ENCODE measurements at places on chromosomes 12 and 14.

GRCh38 chr14:105313381-105314286 lies 914 bp upstream of the PACS2 start:
- DNase-seq = no peak

GRCh38 chr14:82861313-82861712 lies 1327.7 kb upstream of the SEL1L start:
- DNase-seq = no peak

- no peak for DNase-seq
Observed at GRCh38 chr12:115882936-115883335, 394.6 kb downstream of the MED13L start.

- no peak for DNase-seq
Observed at GRCh38 chr12:102171951-102172350, 25.7 kb downstream of the PMCH start.

DNA sequence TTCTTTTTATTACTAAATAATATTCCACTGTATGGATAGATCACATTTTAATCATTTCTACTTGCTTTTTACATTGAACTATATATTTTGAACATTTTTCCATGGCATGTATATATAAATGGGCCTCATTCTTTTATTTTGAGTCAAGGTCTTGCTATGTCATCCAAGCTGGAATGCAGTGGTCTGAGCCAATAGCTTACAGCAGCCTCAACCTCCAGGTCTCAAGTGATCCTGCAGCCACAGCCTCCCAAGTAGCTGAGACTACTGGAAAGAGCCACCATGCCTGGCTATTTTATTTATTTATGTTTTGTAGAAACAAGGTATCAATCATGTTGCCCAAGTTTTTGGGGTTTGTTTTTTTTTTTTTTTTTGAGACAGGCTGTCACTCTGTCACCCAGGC lies 7.6 kb downstream of the FCF1 start:
- no peak for DNase-seq

- no peak for DNase-seq
Observed at GRCh38 chr14:101102875-101103274, 199.4 kb upstream of the RTL1 start.

DNA sequence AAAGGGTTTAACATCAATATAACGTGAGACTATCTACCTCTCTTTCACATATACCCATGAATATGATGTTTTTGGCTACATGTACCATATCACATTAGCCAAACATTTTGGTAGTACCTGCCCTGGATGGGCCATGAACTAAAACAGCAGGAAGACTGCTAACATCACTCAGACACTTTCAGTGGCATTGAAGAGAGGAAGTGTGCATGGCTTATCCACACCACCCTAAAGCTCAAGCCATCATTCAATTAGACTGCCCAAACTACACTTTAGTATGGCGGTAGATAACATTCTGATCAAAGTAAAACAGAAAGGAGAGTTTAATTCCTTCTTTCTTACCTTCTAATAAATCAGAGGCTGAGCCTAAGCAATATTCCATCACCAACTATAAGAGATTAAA lies 103.0 kb downstream of the PEBP1 start:
- DNase-seq = no peak

DNA sequence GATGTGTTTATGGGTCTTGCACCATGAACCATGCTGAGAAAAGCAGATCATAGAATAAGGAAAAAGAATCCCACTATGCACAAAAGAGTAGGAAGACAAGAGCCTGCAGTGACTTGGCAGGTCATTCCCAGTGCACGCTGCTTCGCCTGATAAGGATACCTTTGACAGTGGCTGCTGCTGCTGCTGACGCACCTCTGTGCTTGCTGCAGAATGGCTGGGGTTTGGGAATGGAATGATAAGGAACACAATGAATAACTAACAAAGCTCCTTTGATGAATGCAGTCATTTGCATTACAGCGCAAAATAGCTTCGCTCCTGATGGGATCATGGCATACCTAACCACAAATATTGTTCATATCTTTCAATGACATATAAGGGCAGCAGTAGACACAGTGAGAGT lies 278.7 kb downstream of the PDZRN4 start:
- DNase-seq = no peak

- no peak for DNase-seq
Observed at GRCh38 chr14:20610002-20610765, 19.0 kb upstream of the RNASE12 start.

DNA sequence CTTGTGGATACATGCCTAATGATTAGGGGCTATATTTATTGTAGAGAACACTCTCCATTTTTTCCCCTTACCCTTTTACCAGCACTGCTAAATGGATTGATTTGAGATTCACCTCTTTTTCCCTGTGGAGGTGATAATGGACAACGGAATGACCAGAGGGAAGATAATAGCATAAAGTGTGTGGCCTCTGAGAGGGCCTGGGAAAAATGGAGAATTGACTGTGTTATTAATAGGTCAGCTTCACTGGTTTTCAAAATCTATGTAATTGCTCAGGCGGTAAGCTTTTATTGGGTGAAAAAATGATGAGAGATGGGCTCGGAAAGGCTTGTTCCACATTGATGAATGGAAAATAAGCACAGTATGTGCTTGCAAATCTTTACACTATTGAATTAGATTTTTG lies 15.8 kb downstream of the FLRT2 start:
- DNase-seq = no peak

DNA sequence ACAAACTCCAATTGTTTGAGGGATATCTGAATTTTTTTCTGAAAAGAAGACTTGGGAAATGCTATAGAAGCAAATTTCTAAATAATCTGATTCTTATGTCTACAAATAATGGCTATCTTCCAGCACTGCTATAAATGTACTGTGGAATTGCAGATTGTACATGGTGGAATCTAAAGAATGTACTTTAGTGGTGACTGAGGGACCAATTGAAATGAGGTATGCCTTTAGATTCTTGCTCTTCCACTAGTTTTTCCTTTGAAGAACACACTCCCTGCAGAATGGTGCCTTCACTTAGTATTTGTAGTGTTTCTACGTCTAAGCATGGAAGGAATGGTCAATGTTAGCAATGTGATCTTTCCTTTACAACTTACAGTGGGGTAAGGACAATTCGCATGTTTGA lies 11.7 kb upstream of the PRB4 start:
- DNase-seq = no peak

DNA sequence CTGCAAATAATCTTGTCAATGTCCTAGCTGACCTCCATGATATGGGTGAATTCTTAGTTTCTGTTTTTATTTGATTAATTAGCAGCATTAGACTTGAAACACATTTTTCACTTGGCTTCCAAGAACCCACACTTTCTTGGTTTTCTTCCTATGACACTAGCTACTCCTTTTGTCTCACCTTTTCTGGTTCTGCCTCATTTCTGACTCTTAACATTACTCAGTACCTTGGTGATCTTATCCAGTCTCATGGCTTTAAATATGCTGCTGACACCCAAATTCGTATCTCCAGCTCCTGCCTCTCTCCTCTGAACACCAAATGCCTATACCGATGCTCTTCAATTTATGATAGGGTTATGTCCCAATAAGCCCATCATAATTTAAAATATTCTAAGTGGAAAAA lies 32.0 kb upstream of the SSTR1 start:
- no peak for DNase-seq

All from left renal cortex interstitium (tissue), 4 donors.